ENCODE measurements at places on chromosomes 2 and 18. TPM values are rescaled to one million over a fixed set of nuclear protein-coding genes. Genes with fewer than 3 reads are reported as not detected.

The COL3A1 gene
- not detected for total RNA-seq

The REG1B gene
- not detected for total RNA-seq

The NR4A2 gene
- total RNA-seq: 2.1 TPM

The SPEG gene
- 8.8 TPM for total RNA-seq

The DNAJB2 gene
- total RNA-seq: 117 TPM

The RUFY4 gene
- total RNA-seq: 0.30 TPM

The TMEM169 gene
- 3.6 TPM for total RNA-seq

The VIL1 gene
- not detected for total RNA-seq

The EGR4 gene
- not detected for total RNA-seq

The SERPINB13 gene
- total RNA-seq: not detected

The AQP12A gene
- total RNA-seq: not detected

The GPN1 gene
- total RNA-seq: 28.9 TPM

The CHRNA1 gene
- total RNA-seq: not detected

The SCTR gene
- total RNA-seq: not detected

The TMEM237 gene
- total RNA-seq: 4.4 TPM

The SETBP1 gene
- total RNA-seq: 0.09 TPM

The FOXI3 gene
- not detected for total RNA-seq

The MDH1 gene
- total RNA-seq: 93.8 TPM

Measured in CD4-positive, alpha-beta memory T cell (primary cell).